ENCODE measurements at places on chromosomes 1 and 21. TPM values are rescaled to one million over a fixed set of nuclear protein-coding genes. Genes with fewer than 3 reads are reported as not detected.

DNA sequence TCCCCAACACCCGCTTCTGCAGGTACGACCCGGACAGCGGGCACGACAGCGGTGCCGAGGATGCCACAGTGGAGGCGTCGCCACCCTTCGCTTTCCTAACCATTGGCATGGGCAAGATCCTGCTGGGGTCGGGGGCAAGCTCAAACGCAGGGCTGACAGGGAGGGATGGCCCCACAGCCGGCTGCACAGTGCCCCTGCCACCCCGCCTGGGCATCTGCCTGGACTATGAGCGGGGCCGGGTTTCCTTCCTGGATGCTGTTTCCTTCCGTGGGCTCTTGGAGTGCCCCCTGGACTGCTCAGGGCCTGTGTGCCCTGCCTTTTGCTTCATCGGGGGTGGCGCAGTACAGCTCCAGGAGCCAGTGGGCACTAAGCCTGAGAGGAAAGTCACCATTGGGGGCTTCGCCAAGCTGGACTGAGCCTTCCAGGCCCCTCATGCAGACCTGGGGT is 10.1 kb downstream of the TRIM46 start:
- no peak for DNase-seq

- no peak for DNase-seq
These were observed 28.5 kb upstream of the SPSB1 start for GRCh38 chr1:9263984-9264872.

DNA sequence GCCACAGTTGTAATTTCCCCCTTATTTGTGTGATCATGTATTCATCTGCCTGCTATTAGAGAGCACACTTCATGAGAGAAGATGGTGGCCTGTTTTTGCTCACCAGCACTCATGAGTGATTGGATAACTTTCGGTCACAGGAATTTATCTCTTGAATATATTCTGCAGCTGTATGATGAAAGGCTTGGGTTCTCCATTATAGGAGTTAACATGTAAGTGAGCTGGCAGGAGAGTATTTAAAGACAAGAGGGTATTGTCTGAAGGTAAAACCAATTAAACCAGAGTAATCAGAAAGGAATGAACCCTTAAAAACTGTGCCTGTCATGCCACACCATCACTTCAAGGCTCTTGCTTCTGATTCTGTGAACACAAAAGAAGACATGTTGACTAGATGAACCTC is 574.9 kb upstream of the CAMK1G start:
- no peak for DNase-seq

DNA sequence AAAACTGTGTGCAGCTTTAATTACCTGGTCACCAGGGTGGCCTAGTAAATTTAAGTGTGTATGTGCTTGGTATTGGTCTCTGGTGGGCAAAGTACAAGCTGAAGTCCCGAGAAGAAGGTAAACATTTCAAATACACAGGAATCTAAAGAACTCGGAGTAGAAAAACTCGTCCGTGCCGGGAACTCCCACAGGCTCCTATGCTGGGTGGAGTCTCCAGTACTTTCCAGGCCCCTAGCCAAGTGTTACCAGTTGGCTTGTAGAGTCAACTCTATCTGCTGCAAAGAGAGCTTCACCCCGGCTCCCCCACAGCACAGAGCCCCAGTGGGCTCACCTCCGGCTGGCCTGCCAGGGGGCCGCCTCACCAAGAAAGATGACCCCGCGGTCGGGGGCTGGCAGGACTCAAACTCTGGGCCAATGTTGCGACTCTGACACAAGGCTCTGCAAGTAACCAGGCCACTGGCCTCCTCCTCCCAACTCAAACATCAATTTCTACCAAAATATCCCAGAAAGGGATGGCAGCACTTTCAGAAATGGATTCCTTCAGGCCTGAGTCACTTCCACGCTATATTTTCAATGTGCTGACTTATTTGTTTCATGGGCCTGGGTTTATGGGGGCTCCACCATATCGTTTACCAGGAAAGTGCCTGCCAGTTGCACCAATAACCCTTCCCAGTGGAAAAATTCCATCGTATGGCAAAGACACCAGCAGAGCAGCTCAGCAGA is 73.9 kb downstream of the SLC66A1 start:
- peak; percentile 87 for DNase-seq

DNA sequence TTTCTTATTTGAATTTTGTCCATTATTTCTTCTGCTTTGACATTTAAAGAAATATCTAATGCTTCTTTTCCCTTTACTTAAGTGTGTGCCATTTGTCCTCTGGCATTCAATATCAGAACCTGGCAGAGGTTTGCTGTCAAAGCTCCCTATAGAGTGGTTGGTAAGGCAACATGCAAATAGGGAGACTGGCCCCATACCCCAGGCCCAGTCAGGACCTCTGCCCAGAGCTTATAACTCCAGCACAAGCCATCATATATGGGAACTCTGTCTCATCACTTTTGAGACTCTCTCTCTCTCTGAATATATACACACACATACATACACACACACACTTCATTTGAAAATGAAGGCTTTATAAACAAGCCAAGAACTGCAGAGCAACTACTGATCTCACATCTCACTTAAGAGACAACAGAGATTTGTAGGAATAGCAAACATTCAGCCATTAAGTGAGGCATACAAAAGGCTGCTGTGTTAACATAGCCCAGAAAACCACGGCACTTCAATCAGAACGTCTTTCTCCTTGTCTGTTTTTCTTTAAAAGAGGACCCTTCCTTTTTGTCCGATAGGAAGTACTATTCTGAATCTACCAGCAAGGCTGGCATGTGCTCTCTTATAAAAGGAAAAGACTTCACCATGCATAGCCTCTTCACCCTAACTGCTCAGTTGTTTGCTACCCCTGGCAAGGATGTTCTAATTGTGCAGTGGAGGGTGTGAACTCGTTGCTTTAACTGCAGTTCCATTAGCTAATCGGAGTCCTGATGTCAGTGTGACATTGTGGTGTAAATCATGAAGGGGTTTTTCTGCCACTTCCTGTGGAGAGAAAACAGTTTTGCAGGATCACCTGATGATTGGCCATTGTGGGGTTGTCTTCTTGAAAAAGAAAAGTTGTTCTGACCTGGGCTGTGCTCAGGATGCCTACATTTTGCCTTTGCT is 101.7 kb downstream of the NR5A2 start:
- no peak for DNase-seq

DNA sequence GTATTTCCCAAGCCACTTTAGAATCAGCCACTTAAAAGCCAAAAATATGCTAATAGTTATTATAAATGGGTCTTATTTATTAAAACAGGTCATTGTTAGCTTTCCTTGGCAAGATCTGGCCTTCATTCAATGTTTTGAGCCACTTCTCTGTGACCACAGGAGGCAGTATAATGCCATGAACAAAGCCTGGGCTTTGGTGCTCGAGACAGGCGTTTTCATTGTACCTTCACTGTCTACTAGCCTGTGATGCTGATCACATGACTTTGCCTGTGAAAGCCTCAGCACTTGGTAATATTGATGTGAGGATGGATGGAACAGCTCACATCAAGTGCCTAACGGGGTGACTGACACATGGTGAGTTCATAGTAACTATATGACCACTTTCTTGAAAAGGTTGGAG is 217.0 kb downstream of the RWDD3 start:
- no peak for DNase-seq

DNA sequence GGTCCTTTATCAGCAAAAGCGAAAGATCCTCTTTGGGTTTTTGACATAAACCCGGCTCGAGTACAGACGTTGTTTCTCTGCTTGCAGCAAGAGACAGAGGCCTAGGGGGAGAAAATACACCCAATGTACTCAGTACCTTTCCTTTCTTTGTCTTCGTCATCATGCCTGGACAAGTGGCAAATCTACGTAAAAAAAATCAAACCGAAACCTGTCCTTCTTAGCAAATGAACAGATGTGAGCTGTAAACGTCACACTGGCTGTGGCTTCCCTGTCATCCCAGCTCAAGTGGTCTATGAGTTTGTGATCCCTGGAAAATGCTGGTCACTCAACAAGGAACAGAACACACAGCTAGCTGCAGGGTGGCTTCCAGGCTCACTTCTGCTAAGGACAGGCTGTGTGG is 39.9 kb downstream of the STPG1 start:
- no peak for DNase-seq

- DNase-seq = no peak
These were observed 379.7 kb upstream of the B3GALT2 start for GRCh38 chr1:193565971-193566577.

DNA sequence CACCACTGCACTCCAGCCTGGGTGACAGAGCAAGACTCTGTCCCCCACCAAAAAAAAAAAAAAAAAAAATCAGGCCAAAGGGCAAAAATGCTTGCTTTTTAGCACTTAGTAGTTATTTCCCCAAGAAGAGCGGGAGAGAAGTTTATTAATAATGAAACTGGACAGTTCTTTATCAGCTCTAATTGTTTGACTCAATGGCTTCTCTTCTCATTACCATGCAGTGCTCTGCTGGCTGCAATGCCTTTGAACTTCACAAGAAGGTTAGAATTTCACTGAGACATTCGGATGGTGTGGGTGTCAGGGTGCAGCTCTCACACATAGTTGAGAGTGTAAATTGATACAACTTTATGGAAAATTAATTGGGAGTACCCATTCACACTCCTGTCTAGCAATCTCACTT is 63.7 kb downstream of the EDARADD start:
- no peak for DNase-seq

GRCh38 chr1:213698092-213698702 is 289.6 kb upstream of the PROX1 start:
- no peak for DNase-seq

GRCh38 chr1:38848071-38848470 is 11.5 kb downstream of the RRAGC start:
- DNase-seq = no peak

- DNase-seq = no peak
These were observed 131.5 kb upstream of the FGGY start for GRCh38 chr1:59165353-59165752.

DNA sequence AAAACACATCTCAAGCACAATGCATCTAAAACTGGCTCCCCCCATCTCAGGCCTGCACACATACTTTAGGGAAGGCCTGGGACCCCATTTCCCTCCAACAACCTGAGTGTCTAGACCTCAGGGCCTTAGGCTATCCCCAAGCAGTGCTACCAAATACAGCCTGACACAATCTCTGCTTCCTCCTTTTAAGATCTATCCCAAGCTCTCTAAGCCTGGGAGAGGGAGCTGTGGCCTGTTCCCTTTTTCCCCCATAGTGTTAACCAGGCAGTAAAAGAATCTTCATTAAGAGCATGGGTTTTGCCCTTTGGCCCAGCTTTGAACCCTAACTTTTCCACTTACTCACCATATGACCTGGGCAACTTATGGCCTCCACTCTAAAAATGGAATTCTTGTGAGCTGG is 10.8 kb upstream of the COL8A2 start:
- no peak for DNase-seq

The HSD3B1 gene
- total RNA-seq = not detected

The TAS1R1 gene
- total RNA-seq = not detected

The RTCA gene
- total RNA-seq = 17.0 TPM

The ACOT7 gene
- not detected for total RNA-seq

The ICOSLG gene
- total RNA-seq = 5.0 TPM
